A549 treated with CpdA at 1 μM for 4 hours (cell line): ENCODE measurements at places on chromosomes 3 and 15. TPM values are rescaled to one million over a fixed set of nuclear protein-coding genes. Genes with fewer than 3 reads are reported as not detected.

Gene BSN
- 0.10 to 0.19 TPM (median 0.13 TPM) in 5 replicates for total RNA-seq

Gene RYR3
- 0.02 to 0.06 TPM (median 0.05 TPM) in 5 replicates for total RNA-seq

Gene PLSCR1
- 43.9 to 54.0 TPM (median 48.2 TPM) in 5 replicates for total RNA-seq

Gene DNAH12
- total RNA-seq = 0.05 to 0.19 TPM (median 0.11 TPM) in 4 of 5 replicates, not detected in the other

Gene CILP
- 0.03 to 0.06 TPM (median 0.04 TPM) in 4 of 5 replicates, not detected in the other for total RNA-seq

Gene EFCAB12
- total RNA-seq = 0.47 to 0.87 TPM (median 0.60 TPM) in 5 replicates

Gene NPAP1
- total RNA-seq = not detected in 5 replicates

Gene GUCA1C
- not detected in 5 replicates for total RNA-seq

Gene EIF2B5
- 26.5 to 30.8 TPM (median 29.7 TPM) in 5 replicates for total RNA-seq

Gene IGSF11
- 3.9 to 5.8 TPM (median 5.1 TPM) in 5 replicates for total RNA-seq

Gene PLAAT1
- 0.14 to 0.28 TPM in 2 of 5 replicates, not detected in the others for total RNA-seq

Gene LMOD3
- not detected in 5 replicates for total RNA-seq

Gene CCDC54
- not detected in 5 replicates for total RNA-seq

Gene SST
- not detected in 5 replicates for total RNA-seq

Gene ATP8B4
- 0.67 to 1.5 TPM (median 0.84 TPM) in 5 replicates for total RNA-seq

Gene DNAJA4
- total RNA-seq = 0.02 TPM in 1 of 5 replicates, not detected in the others

Gene ISG20
- total RNA-seq = 41.7 to 47.3 TPM (median 46.1 TPM) in 5 replicates

Gene LRRC49
- 4.1 to 5.5 TPM (median 5.3 TPM) in 5 replicates for total RNA-seq

Gene AGTR1
- total RNA-seq = 0.30 to 0.50 TPM (median 0.42 TPM) in 5 replicates
